Activated CD8-positive, alpha-beta memory T cell treated with anti-CD3 and anti-CD28 coated beads, Interleukin-2, amount 10 ng/mL, durations not matched to agents 7 days and 5 days (primary cell): ENCODE measurements at places on chromosomes 1 and 21.
A peak's percentile ranks its signal among the peaks of the same experiment; 100 is the strongest.

DNA sequence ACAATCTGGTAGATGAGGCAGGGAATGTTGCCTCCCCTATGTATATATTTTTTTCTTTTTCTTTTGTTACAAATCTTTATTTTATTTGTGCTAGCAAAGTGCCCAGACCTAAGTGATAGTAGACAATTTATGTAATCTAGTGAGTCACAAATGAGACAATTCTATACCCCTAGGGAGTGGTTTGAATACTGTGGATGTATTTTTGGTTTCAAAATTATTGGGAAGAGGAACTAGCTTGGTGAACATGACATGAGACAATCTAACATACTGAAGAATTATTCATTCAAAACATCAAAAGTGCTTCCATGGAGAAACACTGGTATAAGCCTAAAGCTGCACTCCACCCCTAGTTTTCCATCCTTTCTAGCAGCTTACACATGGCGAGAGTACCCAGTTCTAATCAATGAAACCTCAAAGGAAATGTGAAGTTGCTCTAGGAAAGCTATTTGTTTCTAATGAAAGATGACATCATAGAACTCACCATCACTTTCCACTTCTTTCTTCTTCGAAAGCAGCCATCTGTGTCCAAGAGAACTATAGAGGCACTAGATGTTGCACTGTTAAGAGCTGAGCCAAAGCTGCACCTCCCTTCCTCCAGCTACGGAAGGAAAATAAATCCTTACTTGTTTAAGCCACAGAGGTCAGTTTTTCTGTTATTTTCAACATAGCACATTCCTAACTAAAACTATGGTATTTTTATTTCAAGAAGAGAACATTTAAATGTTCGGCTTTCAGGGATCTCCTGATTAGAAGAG is 764.6 kb downstream of the LTN1 start:
- no peak for DNase-seq

GRCh38 chr1:160971618-160972056 is 17.0 kb upstream of the ITLN2 start:
- DNase-seq = no peak

DNA sequence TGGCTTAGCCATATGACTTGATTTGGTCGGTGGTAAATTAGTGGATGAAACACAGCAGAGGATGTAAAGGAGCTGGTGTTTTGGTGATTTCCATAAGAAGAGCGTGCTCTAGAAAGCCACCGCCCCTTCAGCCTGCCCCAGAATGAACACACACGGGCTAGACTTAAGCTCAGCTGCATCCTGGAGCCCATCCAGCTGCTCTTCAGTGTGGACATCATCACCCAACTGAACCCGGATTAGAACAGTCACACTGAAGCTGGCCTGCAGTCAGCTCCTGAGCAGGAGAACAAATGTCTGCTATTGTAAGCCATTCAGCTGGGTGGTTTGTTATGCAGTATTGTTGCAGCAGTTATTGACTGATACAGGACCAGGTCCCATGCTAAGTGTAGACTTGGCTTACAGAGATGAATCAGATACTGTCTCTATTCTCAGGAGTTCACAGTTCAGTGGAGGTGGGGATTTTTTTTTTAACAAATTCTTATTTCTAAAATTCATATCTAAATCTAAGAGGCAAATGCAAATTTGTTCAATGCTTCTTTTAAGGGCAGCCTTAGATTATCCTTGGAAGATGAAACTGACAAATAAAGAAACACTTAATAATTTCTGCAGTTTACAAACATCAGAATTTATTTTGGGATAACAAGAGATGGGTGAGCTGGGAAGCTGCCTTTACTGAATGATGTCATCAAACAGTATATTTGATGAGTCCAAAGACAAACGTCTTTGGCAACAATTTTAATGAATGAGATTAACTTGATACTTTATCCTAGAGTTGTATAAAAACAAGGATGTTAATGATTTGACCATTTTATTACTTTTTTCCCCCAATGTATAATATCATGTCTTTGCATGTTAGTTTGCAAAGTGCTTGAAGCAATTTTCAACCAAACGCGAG is 251.2 kb downstream of the TRABD2B start:
- no peak for DNase-seq

- DNase-seq = no peak
These were observed 9.1 kb upstream of the IFI16 start for GRCh38 chr1:159000625-159001024.

DNA sequence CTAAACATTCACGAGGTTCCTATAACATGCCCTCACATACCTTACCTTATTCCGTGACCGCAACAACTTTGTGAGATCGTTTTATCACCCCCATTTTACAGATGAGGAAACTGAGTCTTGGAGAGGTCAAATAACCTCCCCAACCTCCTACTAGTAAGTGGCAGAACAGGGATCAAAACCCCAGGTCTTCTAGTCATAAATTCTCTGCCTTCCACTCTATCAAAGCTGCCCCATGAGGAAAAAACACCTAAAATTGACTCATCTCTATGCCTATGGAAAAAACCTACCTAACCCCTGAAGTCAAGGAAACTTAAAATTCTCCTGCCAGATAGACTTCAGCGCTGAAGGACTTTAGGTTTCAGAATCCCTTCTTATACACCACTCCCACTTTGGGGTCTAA is 69.5 kb upstream of the ERRFI1 start:
- no peak for DNase-seq

DNA sequence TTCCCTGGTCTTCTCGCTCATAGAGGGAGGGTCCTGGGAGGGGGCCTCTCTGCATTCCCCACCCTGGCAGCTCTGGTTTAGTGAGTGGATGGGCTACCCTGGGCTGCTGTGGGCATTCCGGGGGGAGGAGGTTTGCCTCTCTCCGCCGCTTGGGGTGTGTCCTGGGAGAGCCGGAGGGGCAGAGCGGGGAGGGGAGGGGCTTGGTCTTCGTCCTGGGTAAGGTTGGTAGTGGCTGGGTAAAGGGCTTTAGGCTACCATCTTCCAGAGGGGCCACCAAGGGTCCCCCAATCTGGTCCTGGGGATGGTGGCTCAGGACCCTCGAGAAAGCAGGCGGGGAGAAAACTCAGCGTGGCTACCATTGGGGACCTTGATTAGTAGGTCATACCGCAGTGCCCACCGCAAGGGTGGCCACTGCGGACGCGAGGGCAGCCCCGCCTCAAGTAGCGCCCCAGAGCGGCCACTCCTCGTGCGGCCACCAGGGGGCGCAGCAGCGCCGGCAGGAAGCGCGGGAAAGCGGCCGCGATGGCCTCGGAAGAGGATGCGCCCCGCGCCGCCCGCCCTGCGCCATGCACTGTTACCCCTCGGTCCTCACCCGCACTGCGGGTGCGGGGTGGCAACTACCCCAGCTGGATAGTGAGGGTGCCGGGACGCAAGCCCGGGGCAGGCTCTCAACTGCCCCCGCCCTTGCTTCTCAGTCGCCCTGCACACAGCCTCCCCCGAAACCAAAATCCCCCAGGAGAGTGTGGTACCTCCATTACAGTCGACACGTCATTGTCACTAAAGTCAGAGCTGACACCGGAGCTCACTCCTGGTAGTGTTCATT is 44.1 kb upstream of the SLC25A33 start:
- DNase-seq = peak; percentile 73

DNA sequence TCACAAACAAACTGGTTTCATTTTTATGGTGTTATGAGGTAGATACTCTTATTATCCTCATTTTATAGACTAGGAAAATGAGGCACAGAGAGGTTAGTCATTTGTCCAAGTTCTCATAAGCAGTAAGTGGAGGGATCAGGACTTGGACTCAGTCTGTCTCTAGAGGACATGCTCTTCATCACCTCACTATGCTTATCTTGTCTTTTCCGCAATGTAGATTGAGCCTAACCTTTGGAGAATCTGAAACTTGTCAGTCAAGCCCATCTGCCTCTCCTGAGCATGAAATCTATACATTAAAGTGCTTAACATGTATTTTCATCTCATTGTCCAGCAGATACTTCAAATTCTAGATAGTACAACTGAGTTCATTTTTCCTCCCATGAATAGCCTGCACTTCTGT is 11.8 kb upstream of the CDC14A start:
- DNase-seq = no peak

DNA sequence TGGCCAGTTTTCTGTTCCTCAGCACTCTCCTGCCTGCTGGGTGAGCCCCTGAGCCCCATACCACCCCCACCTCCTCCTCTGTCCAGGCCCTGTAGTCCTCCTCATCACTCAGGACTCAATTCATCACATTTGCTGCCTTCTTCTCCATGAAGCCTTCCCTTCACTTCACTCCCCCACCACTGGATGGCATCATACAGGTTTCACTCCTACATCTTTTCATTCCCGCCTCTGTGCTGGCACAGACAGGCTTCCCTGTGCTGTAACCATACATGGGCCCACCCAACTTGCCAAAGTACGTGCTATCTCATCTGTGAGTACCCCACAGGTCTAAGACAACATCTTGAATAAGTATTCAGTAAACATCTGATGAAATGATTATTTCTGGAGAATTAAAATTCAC is 56.9 kb downstream of the SLC45A1 start:
- DNase-seq = no peak

GRCh38 chr1:187630653-187631380 is 802.1 kb downstream of the PLA2G4A start:
- DNase-seq = no peak

DNA sequence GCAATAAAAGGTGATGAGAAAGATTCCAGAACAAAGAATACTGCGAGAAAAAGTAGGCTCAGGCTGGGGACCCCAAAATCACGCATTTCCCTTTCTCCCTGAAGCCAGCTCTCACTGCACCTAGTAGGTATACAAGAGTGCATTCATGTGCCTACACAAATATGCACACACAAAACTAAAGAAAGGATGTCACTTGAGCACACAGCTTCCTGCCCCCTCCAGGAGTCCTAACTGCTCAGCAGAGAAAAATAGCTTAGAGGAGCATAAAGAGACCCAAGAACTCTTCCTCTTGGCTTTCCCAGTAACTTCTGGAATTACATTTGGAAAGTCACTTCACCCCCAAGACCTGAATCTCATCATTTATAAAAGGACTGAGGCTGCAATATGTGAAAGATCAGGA is 38.0 kb downstream of the JAK1 start:
- no peak for DNase-seq

DNA sequence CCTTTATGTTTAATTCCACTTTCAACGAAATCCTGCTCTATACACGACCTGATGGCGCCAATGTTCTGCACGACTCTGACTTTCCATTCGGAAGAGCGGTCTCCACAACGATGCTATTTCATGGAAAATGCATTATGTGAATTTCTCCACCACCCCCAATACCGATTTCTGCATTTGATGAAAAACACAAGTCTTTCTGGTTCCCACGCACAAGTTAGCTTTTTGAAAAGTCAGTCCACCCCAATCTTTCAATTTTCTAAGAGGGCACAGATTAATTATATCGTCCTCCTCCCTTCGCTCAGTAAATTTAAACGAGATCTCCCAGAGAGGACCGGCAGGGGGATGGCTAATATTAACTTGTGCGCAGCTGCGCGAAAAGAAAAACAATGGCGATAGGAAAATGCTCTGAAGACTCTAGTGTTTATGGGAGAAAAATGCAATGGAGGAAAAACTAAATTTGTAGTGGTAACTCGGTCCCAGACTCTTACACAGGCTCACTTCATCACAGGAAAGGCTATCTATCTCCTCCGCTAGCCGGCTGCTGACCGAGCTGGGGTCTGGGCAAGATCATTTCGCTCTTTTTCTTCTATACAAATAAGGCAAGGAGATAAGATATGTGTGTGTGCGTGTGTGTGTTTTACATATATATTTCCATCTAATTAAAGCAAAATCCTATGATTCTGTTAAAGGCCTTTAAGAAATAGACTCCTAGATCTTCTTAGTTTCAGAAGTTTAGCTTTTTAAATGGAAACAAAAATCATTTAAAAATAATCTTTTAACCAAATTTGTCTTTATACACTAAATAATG is 1.2 kb upstream of the LHX8 start:
- no peak for DNase-seq

GRCh38 chr1:100397681-100398080 is 45.4 kb downstream of the CDC14A start:
- DNase-seq = no peak

- DNase-seq = no peak
These were observed 42.2 kb upstream of the LYST start for GRCh38 chr1:235908742-235909520.

GRCh38 chr1:60090655-60091054 is 17.1 kb upstream of the C1orf87 start:
- no peak for DNase-seq

DNA sequence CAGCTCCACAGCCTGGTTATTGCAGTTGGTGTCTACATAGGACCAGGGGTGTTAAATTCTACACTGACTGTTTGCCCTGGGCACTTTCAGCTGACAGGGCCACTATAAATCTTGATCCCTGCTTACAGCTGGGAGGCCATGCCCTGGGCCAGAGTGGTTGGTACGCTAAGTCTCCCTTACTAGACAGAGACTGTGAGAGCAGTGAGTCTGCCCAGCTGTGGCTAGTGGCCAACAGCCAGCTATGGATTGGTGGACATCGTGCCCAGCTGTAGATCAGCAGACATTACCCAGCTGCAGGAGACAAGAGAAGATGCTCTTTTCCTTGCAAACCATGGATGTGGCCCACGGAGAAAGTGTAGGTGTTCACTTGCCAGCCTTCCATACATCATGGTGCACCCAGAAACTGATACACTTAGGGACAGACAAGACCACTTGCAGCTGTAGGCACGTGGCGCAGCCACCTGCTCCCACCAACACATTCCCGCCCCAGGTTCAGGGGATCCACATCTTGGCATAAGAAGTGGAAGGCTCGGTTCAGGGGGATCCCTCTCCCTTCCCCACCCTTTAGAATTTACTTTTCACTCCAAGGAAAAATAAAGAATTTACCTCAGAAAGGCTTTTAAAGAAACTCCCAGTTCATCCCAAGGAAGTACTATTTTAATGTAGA is 16.4 kb upstream of the PAX7 start:
- no peak for DNase-seq
